IMR-90 (cell line): ENCODE measurements at places on chromosomes 3 and 15. TPM values are rescaled to one million over a fixed set of nuclear protein-coding genes. Genes with fewer than 3 reads are reported as not detected.

GRCh38 chr3:42490243-42490642 is 12.2 kb upstream of the VIPR1 start:
- no peak for DNase-seq

DNA sequence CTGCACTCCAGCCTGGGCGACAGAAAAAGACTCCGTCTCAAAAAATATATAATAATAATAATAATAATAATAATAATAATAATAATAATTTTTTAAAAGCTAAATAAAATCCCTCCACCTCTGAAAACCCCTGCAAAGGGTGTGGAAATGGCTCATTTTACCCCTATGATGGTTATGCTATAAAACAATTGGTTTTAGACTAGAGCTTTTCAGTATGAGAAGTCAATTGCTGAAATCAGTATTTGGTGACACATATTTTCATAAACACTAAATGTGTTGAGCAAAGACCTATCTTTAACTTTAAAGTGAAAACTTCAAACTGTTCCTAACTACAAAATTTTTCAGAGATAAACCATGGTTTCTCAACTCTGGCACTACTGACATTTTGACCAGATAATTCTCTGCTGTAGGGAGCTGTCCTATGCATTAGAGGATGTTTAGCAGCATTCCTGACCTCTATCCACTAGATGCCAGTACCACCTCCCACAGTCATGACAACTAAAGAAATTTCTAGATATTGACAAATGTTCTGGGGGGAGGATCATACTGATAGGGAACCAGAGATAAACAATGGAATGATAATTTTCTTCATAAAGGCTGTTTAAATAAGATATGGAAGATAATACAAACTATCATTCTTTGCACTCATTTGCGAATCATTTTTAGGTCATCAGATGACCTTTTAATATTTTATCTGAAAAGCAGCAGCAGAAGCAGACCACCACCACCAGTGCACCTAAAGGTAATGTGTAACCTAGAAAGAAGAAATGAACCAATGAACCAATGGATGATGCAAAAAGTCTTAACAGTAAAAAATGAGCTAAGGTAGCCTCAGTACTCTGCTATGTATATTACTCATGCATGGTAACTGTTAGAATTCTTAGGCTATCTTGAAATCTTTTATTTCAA is 13.8 kb downstream of the PTPN9 start:
- peak; percentile 55 for DNase-seq

GRCh38 chr3:47337656-47338055 is 43.2 kb upstream of the PTPN23 start:
- DNase-seq = no peak

- DNase-seq = no peak
Observed at GRCh38 chr3:133136114-133137041, 98.2 kb downstream of the TMEM108 start.

GRCh38 chr3:114789803-114790202 is 357.3 kb downstream of the ZBTB20 start:
- peak; percentile 8 for DNase-seq

GRCh38 chr15:38611228-38611627 is 46.6 kb upstream of the RASGRP1 start:
- DNase-seq = no peak

DNA sequence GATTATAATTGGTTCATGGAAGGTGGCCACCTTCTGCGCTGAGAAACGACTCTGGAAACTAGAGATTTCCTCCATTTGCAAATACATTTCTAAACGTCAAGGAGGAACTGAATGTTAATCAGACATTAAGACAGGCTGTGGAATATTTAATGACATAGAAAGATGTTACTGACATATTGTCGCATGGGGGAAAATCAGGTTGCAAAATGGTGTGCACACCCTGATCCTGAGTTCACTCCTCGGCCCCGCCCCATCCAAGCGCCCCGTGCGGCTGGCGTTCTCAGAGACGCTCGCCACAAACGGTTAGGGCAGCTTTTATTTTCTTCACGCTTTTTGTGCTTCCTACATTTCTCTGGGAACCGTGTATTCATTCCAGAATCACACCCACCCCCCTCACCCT is 10.7 kb downstream of the H1-8 start:
- no peak for DNase-seq

DNA sequence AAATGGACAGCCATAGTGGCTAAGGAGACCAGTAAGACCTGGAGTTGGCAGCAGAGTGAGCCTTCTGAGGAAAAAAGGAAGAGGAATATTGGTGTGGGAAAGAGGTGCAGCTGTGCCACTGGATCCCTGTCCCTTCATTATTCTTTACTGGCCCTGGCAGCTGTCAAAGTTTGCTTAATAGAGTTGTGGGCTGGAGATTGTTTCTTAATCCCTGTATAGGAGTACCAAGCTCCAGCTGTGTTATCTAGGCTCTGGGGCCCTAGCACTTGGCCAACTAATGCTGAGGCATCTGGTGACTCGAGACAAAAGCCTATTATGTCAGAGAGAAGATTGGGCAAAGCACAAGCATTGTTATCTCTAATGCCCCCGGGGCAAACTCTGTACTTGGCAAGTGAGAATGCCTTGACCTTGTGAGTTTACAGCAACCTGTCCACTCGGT is 61.4 kb downstream of the ZNF609 start:
- DNase-seq = peak; percentile 49

Gene LMOD3
- not detected in 2 replicates for total RNA-seq

Gene INKA1
- 2.3 and 2.8 TPM in 2 replicates for total RNA-seq

Gene TMEM40
- not detected in 2 replicates for total RNA-seq
